Stimulated activated CD4-positive, alpha-beta T cell treated with anti-CD3 and anti-CD28 coated beads, Interleukin-1b, Interleukin-23, amount 100 ng/mL, for 48 hours (primary cell): ENCODE measurements at places on chromosomes 7 and 10.

- DNase-seq = no peak
Measured at GRCh38 chr7:38315410-38315809, 42.0 kb upstream of the TARP start.

- no peak for DNase-seq
Measured at GRCh38 chr10:131549116-131549515, 237.6 kb upstream of the TCERG1L start.

DNA sequence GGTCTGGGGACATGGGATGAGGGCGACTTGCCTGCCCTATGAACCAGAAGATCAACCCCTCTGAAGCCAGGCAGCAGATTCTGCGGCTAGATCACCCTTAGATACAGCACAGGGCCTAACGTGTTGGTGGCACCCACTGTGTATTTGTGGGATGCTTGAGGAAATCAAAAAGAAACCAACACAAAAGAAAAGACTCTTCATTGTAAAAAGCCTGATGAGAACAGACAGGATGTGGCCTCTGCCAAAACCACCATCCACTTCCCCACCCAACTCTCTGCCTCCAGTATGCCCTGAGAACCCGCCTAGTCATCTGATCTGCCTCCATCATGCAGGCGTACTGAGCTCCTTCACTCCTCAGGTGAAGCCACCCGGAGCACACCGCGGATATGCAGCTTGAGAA lies 97.2 kb upstream of the INSYN2A start:
- DNase-seq = peak; percentile 55

DNA sequence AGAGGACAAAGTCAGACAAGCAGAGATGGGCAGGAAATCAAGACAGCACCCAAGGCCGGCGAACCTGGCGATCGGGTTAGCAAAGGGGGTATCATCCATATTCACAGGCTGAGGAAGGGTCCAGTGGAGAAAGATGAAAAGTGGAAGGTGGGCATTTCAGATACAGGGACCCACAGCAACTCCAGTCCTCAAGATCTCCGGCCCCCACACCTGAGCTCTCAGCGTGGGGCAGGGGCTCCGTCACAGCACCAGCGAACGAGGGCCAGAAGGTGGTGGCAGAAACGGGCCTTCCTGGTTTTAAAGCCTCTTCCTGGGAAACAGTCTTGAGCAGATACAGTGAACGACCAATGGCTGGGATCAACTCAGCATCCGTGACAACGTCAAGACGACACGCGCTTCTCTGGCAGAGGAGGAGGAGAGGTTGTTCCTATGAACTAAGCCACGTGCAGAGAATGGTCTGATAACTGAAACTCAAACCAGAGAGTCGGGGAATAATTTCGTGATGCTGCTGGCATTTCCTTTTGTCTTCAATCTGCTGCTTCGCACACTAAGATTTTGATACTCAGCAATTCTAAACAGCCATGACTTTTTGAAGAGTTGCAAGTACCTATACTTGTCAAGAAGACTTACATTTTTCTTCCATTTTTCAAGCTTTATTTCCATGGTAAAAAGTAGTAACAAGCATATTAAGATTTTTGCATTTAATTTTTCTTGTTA lies 219.8 kb downstream of the ZMYND11 start:
- DNase-seq = no peak

DNA sequence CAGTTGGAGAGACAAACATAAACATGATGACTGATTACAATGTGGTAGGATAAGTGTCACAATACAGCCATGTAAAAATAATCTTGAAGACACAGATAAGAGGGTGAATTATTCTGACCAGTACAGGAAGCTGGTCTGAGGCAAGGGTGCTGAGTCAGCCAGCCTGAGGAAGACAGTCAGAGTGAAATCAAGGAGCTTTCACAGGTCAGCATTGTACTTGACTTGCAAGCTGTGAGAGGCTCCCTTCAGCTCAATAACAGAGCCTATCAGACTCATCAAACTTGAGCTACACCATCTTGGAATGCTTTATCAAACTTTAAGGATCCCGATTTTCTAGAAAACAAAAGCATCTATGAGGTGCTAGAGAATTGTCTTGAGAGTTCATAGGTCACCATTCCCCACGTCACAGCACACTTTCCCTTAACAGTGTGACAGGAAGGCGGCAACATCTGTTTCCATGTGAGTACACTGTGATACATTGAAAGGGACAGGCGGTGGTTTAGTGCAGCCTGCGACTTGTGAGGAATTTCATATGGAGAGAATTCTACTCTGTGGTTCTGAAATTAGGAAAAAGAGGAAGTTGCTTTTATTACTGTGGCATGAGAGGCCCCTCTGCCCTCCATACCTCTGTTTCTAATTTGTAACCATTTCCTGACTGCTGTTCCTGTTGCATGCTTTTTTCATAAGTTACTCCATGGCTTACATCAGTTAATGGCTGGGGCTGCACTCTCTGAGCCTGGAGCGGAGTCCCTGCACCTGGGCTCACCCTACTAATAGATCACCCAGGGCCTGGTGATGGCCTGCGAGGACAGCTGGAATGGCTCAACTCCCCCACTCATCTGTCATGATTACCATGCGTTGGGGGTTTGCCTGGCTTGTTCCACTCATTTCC lies 417.1 kb downstream of the SUGCT start:
- no peak for DNase-seq

- no peak for DNase-seq
Measured at GRCh38 chr7:151198945-151199848, 11.1 kb downstream of the H2BK1 start.

DNA sequence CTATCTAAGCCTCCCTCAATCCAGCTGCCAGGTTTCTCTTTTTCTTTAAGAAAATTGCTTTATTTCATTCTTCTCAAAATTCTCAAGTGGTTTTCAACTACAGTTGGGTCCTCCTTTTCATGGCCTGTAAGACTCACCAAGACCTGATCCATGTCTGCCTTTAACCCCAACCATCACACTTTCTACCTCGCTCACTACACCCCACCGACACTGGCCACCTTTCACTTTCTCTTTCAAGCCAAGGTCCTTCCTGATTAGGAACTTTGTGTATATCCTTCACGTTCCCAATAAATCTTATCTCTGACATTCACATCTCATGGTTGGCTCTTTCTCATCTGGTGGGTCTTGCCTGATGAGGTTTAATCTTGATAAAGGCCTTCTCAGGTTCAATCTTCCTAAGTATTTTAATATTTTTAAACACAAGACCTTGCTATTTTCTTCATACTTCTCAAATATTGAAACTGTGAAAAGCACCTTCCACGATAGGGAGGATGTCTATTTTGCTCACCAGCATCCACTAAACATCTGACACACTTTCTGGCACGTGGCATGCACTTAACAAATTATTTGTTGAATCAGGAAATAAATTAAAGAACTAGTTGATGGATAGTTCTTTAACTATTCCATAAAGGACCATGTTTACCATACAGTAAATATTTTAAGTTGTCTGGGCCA lies 624.8 kb downstream of the GRID1 start:
- no peak for DNase-seq

GRCh38 chr10:93813507-93814465 lies 56.0 kb downstream of the LGI1 start:
- peak; percentile 55 for DNase-seq

DNA sequence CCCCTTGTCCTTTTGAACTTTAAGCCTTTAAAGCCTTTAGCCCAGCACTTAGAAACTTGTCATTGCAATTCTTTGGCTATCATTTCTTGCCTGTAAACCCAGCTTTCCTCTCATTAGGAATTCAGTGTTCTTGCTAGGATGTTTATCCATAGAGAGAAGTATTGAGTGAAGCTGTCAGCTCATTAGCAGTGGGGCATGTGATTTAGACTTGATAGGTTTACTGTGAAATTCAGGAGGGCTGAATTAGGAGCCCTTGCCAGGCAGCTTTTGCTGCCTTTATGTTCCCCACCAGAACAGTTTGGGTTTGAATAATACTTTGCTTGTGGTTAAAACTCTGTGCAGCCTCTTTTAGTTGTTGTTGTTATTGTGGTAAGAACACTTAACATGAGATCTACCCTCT lies 39.5 kb downstream of the LHFPL3 start:
- DNase-seq = no peak

GRCh38 chr7:38660427-38661099 lies 29.4 kb upstream of the AMPH start:
- peak; percentile 31 for DNase-seq
